ENCODE measurements at places on chromosomes 11 and 22.

GRCh38 chr11:67651976-67652781 lies 1.6 kb upstream of the ACY3 start:
- no peak for DNase-seq

GRCh38 chr11:122089111-122089510 lies 26.9 kb downstream of the BLID start:
- no peak for DNase-seq

GRCh38 chr11:117232911-117233409 lies 489 bp downstream of the RNF214 start:
- no peak for DNase-seq

GRCh38 chr11:125874556-125875124 lies 12.8 kb upstream of the HYLS1 start:
- DNase-seq = no peak

GRCh38 chr11:109972939-109973338 lies 120.3 kb upstream of the ZC3H12C start:
- DNase-seq = no peak

GRCh38 chr11:81246941-81247340 lies 1486.7 kb downstream of the FAM181B start:
- no peak for DNase-seq

DNA sequence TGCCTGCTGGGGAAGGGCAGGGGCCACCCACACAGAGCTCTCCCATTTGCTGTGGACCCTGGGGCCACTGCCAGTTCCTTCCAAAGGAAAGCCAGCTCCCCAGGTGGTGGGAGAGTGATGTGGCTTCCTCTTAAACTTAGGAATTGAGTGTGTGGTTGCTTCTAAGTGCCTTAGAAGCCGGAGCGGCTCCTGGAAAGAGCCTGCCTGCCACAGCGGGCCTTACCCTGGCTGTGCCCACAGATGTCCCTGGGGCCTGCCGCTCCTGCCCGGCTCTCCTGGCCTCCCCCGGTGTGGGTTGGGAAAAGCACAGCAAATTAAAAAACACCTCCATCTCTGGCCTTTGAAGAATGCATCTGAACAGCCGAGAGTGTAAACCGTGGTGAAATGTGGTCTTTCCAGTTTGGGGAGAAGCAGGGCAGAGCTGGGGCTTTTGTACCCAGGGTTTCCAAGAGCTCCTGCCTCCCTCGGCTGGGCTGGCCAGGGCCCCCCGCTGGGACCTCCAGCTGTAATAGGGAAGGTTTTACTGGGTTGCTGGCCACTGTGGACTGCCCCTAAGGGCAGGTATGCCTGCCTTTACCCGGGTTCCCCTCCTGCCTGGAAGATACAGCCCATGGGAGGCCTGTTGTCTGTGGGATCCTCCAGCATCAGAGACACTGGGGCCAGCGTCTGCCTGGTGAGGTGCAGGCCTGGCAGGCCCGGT lies 30.2 kb downstream of the LRP5 start:
- DNase-seq = no peak

- no peak for DNase-seq
These were observed 26.1 kb downstream of the SERGEF start for GRCh38 chr11:17986711-17987220.

GRCh38 chr22:24072361-24072760 lies 61.3 kb downstream of the CABIN1 start:
- DNase-seq = no peak

DNA sequence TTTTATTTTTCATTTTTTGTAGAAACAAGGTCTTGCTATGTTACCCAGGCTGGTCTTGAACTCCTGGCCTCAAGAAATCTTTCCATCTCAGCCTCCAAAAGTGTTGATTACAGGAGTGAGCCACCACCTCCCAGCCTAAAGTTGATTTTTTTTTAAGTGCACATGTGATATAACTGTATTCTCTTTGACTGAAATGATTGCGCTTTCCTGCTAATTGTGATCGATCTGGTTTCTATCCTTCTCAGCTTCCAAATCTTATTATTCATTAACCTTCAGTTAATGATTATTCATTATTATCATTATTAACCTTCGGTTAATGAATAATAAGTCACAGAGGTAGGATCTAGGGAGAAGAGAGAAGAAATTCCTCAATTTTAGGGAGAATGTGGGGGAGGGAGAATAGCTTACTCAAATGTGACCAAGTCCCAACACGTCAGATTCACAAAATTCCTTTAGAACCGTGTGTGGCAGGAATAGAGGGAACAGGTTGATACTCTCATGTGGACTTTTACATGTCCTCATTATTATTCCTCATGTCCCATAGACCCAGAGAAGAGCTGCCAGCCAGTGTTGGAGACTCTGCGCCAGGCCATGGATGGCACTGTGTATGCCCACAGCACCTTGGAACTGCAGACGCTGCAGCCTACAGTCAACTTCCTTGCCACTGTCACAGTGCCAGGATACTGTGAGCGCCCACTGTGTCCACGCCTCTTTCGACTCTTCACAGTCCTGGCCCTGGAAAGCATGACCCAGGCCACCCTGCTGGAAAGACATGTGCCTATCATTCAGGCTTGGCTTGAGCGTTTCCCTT lies 47.1 kb downstream of the RRP8 start:
- no peak for DNase-seq

- DNase-seq = no peak
These were observed 10.9 kb downstream of the PDGFD start for GRCh38 chr11:104152941-104153505.

DNA sequence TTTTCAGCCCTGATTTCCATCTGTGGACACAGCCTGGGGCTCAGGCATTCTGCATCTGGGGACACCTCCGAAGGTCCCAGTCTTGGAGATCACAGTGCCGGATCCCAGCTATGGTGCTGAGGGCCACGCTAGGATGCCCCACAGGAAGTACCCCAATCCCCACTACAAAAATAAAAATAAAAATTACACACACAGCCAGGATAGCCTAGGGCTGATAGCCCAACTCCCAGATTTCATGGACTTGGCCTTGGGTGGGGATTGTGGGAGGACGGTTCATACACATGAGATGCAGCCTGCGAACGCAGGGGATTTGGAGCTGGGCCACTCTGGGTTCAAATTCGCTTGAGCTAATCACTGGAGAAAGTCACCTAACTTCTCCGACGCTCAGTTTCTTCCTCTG lies 237.7 kb downstream of the BUD13 start:
- no peak for DNase-seq

GRCh38 chr11:15073361-15074205 lies at the start of gene CALCB:
CALCB (plus strand) TSS chr11:15073593; CDS start chr11:15074719, 1,126 bp downstream.
- no peak for DNase-seq

DNA sequence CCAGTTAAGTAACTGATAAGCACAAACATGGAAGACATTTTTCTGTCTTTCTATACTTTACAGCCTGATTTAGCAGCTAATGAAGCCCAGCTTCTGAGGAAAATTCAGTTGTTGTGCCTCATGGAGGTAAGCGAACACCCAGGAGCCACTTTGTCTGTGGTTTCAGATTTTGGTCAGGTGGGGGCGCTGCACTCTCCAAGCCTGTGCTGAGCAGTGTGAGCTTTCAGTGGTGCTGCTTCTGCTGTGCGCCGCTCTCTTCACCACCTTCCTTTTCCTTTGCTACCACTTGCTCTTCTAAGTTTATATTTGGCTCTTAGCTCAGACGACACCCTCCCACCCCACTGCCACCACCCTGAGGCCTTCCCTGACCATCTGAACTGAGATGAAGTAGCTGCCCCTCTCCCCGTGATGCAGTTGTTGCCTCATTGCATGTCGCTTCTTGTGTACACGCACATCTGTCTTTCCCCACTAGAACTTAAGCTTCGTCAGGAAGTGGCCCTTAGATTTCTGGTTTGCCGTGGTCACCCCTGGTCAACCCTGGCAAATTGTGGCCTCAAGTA lies 14.0 kb downstream of the PSMD13 start:
- peak; percentile 68 for DNase-seq

GRCh38 chr11:92753161-92753560 lies 216.3 kb upstream of the MTNR1B start:
- DNase-seq = no peak

- DNase-seq = no peak
These were observed 5.5 kb downstream of the CAPN1 start for GRCh38 chr11:65187146-65187675.

- DNase-seq = no peak
These were observed 12.3 kb downstream of the PAX6 start for GRCh38 chr11:31798554-31799434.

DNA sequence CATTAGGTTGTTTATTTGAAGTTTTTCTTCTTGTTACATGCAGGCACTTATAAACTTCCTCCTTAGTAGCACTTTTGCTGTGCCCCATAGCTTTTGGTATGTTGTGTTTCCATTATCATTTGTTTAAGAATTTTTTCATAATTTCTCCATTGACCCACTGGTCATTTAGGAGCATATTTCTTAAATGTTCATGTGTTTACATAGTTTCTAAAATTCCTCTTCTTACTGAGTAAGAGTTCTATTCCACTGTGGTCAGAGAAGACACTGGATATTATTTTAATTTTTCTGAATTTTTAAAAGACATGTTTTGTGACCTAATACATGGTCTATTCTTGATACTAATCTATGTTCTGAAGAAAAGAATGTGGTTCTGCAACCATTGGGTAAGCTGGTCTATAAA lies 333.0 kb downstream of the DDX10 start:
- no peak for DNase-seq

DNA sequence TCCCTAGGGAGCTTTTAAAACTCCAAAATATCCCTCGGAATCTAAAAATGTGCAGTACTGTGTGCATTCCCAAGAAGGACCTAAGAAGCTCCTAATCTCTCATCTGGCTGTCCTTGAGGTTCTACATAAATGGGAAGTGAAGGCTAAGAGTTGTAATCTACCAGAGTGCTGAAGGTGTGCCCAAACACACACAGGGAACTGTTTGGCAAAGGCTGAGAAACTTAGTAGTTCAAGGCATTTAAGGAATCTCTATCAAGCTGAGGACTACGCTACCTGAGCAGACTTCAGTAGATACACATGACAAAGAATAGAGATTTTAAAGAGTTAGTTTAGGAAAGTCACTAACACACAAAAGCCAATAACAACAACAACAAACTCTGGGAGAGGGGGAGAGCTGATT lies 71.1 kb downstream of the TTC28 start:
- no peak for DNase-seq

DNA sequence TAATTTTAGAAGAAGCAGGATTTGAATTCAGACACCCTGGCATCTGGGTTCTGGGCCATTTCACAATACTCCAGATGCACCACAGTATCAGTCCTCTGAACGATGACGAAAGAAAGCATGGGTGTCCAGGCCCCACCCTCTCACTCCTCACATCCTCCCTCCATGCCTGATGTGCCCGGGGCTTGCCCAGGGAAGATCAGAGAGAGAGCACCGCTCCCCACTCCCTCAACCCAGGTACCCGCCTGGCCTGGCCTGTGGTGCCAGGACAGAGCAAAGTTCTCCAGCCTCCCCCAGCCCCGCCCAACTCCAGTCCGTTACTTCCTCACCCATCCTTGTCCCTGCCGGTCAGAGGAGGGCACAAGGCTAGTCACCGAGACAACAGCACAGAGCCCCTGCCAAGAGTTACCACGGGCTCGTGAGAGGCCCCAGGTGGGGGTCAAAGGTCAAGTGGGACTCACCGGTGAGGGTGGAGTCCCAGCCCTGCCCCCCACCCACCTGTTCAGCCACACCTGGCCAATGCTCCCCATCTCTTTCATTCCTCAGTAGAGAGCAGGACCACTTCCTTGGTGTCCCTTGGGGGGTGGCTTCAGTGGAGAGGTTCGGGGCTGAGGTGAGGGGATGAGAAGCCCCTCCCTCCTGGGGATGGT lies 8.1 kb downstream of the BCL9L start:
- DNase-seq = no peak

Measured in stimulated activated CD8-positive, alpha-beta memory T cell treated with anti-CD3 and anti-CD28 coated beads, Interleukin-4, amount 100 ng/mL, for 1 hour (primary cell).